ENCODE measurements at places on chromosomes 3 and 15.
A peak's percentile ranks its signal among the peaks of the same experiment; 100 is the strongest.

- DNase-seq, result no peak
These were observed 218.0 kb downstream of the ZBBX start for GRCh38 chr3:167162083-167162482.

- DNase-seq, result no peak
These were observed 36.3 kb downstream of the UBE2E2 start for GRCh38 chr3:23239211-23240068.

DNA sequence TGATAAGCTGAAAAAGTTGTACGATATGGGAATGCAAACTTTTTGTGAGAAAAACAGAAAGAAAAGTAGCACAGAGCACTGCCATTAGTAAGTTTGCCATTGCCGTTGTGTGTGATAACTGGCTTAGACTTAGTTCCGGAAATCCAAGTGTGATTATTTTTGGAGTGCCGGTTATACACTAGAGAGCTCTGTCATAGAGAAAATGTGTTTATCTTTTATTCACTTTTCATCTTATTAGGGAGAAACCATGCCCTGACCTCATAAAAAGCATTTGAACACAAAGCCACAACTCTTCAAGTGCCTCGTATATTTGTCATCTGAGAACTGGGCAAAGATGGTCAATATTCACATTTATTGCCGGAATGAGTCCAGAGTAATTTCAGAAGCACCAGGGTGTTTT, 36.1 kb downstream of the CTDSPL start:
- no peak for DNase-seq

DNA sequence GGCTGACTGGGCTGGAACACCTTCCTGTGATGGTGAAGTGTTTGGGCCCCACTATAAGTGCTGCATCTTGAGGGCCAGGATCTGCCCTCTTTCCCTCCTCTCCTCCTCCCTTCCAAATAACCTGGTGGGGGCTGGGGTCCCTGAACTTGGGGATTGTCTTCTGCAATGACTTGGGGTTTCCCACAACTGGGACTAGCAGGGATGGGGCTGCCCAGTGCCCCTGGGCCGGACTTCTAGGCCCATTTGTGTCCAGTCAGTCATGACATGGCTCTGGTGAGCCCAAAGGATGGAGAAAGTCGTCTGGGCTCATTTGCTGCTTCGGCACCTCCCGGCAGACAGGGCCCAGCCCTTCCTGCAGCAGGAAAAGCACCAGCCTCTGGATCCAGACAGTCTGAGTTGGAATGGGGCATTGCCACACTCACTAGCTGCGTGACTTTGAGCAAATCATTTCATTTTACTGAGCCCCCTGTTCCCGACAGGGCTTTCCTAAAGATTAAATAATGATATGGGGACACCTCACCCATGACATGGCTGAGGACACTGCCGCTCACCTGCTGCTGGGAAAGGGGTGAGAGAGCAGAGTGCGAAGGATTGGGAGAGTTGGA, 113.2 kb downstream of the DNAJB8 start:
- DNase-seq, result no peak

DNA sequence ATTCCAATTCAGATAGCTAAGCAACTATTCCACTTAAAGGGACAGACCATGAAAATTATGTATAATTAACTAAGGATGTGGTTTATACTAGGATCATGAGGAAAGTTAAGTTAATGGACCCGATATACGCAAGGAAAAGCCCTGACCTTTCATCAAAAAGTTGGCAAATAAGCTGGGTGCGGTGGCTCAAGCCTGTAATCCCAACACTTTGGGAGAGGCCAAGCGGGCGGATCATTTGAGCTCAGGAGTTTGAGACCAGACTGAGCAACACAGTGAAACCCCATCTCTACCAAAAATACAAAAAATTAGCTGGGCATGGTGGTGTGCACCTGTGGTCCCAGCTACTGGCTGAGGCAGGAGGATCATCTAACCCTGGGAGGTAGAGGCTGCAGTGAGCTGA, 39.6 kb downstream of the SCAP start:
- DNase-seq, result no peak

GRCh38 chr3:18127174-18127858, 297.8 kb downstream of the SATB1 start:
- no peak for DNase-seq

DNA sequence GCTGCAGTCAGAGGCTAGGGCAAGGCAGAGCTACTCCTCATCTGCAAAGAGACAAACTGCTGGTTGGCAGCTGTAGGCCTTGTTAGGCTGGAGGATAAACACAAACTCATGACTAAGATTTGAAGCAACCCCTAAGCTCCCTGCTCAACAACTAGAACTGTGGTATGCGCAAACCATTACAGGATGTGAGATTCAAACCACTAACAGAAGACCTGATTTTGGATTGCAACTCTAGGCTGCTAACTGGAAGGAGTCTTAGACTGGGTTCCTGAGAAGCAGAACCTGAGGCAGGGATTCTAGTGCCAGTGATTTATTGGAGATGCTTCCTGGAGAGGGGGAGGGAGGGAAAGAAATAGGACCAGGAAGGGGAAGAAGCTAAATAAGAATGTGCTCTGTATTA, 22.5 kb downstream of the CCR4 start:
- DNase-seq, result no peak

GRCh38 chr15:63473007-63473748, 31.2 kb upstream of the USP3 start:
- no peak for DNase-seq

DNA sequence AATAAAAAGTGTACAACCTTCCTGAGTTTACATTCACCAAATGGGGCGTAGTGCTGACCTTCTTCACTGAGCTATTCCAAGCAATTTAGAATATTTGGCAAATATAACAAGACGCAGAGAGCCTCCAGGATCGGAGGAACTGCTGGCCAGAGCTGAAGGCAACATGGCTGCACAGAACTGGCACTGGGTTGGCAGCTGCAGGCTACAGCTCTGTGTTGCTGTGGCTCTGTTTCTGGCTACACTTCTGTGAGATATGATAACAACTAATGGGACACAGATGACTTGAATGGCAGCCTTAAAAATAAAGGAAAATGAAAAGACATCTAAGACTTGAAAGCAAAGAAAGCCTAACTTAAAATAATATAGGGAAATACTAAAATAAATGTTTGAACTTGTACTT, 10.8 kb upstream of the SLC6A20 start:
- no peak for DNase-seq

DNA sequence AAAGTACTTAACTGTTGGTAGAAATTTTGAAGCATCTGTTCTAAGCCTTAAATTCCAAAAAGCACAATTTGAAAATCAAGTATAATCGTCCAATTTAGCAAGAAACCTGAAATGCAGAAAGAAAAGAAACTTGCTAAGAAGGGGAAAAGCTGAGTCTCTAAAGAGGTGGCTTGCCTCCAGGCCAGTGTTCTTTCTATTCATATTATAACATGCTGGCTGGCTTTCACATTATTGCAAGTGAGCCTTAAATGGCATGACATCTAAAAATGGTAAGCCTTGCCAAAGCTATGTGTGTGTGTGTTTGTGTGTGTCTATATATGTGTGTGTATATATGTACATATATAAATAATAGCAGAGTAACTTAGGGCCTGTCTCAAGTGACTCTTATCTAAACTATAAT, 89.5 kb downstream of the FGF12 start:
- no peak for DNase-seq

DNA sequence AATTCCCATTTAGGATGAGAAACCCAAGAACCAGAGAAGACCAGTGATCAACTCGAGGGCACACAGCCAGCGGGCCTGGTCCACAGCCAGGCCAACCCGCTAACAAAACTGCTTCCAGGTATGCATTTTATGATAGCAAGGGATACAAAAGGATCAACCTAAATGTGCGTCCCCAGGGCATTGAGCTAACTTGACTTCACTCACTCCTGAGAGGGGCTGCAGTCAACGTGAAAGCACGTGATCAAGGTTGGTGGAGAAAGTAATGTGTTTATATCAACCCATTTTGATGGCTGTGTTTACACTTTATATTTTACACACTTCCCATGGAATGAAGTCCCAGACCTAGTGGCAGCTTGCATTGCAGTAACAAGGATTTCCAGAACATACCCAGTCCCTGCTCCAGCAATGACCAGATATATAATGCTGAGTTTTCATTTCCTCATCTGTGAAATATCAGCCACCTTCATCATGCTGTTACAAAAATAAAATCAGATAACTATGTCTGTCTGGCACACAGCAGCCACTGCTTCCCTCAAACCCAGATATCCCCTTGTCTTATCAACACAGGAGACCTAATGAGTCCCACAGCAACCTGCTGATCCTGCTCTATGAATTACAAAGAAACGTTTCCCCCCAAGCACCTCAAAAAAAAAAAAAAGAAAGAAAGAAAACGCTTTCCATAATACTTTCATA, 2.0 kb downstream of the KLHL6 start:
- no peak for DNase-seq

DNA sequence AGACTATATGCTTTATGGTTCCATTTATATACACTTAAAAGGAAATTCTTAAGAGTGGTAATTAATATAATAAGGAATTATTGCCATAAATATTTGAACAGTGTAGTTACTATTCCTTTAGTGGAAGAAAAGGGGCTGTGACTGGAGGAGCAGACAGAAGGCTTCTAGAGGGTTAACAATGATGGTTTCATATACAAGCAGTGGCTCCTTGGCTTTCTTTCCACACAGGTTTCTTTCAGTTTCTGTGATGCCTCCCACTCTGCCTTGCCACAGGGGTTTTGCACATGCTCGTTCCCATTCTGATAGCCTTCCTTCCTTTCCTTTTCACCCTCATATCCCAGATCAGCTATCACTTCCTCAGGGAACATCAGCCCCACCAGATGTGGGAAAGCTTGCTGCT, 108.8 kb upstream of the LYSMD4 start:
- no peak for DNase-seq

- DNase-seq, result no peak
These were observed 43.9 kb upstream of the TRPM1 start for GRCh38 chr15:31145271-31145911.

GRCh38 chr3:42683875-42684598, 1.3 kb upstream of the KLHL40 start:
- DNase-seq, result peak; percentile 74

DNA sequence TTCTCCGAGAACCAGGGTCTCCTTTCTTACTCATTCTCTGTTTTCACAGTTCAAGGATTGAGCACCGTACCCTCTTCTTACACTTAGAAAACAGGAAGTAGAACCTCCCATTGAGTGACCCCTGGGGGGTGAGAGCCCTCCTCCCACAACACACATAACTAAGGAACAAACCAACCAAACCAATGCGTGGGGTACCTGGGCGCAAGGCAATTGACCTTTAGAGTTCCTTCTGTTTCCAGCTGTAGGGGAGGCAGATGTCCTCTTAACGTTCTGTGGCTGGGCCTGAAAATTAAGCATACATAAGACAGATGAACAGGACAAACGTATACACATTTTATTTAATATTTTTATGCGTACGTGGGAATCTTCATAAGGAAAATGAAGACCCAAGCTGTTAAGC, 33.5 kb upstream of the TIMP4 start:
- no peak for DNase-seq

DNA sequence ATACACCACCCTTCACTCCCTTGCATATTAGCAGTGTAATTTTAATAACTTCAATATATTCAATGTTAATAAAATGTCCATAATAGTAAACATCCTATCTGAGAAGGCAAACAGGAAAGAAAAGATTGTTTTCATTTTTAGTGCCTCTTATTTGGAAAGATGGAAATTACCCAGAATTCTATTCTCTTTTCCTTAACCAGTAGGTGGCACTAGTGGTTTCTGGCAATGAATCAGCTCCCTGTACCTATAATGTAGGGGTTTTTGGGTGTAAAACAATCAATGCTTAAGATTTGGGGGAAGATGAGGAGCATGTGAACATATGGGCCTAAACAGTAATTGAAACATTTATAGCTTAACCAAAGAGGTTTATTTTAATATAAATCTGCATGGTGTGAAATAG, 5.7 kb upstream of the SEMA6D start:
- DNase-seq, result no peak

- no peak for DNase-seq
These were observed 89.3 kb upstream of the BHLHE40 start for GRCh38 chr3:4889896-4890295.

DNA sequence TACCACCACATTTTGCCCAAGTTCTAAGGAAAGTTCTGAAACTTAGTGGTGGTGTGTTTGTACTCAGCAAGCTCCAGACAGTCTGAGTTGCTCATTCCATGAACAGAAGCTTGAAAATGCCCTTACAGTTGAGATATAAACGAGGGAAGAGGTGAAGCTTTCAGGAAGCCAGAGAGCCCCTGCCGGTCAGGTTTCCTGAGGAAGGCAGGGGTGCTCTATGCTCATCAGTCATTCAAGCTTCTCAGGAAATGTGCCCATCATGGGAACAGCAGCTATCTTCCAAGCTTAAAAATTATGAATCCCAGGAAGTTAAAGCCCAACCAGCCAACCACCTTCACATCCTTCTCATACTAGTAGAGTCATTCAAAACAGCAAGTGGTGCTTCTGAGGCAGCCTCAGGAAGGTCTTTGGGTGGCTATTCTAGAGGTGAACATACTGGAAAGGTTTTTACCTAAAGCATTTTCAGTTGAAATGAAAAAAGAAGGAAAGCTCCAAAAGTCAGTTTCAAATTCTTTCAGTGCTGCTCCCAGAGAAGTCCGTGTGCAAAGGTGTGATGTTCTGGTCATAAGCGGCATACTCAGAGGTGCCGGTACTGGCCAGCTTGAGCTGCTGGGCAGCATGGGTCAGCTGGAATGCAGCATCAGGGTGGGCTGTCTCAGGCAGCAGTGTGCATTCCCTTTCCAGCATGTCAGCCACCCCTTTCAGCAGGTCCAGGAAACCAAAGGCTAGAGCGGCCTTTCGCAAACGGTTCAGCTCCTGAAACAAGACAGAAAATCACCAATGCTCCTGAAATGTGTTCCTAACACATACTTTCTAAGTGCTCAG, 31.8 kb downstream of the INTS14 start:
- DNase-seq, result no peak

- DNase-seq, result no peak
These were observed 23.7 kb downstream of the RORA start for GRCh38 chr15:61205346-61205921.

GRCh38 chr15:66884661-66885237, 180.7 kb upstream of the SMAD3 start:
- DNase-seq, result no peak

GRCh38 chr3:104907507-104907906, 459.2 kb upstream of the ALCAM start:
- peak; percentile 46 for DNase-seq

DNA sequence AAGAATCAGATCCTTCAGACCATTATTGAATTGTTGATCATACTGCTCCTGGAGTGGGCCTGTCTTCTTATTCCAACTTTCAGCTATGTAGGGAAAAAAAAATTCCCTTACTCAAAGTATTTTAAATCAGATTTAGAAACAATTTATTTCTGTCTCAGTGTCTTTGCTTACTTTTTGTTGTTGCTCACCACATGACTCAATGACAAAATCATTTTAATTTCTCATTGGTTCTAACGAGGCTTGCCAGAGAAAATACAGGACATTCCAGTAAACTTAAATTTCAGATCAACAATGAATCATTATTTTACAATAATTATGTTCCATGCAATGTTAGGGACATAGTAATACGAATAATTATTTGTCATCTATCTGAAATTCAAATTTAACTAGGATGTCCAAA, 748.5 kb upstream of the CBLB start:
- DNase-seq, result no peak

Data from GM04503 (cell line).